ENCODE measurements at places on chromosomes 4 and X.
A peak's percentile ranks its signal among the peaks of the same experiment; 100 is the strongest.

DNA sequence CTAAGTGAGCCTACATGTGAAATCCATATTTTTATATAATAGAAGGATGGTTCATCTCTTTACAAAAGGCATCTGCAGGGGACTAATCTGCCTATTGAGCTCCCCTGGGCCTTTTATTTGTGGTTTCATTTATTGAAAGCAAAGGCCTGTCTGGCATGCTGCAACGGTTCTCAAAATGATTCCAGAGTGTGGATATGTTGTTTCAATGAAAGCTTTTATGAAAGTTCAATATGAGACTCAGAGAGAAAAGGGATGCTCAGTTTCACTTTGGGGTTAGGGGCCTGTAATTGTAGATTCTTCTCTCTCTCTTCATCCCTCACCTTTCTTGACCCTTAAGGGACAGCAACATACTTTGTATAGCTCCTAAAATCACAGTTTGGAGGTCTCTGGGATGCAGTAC is 204.2 kb upstream of the CASK start:
- DNase-seq = no peak

GRCh38 chrX:133072566-133072965 is 24.3 kb downstream of the USP26 start:
- DNase-seq = no peak

DNA sequence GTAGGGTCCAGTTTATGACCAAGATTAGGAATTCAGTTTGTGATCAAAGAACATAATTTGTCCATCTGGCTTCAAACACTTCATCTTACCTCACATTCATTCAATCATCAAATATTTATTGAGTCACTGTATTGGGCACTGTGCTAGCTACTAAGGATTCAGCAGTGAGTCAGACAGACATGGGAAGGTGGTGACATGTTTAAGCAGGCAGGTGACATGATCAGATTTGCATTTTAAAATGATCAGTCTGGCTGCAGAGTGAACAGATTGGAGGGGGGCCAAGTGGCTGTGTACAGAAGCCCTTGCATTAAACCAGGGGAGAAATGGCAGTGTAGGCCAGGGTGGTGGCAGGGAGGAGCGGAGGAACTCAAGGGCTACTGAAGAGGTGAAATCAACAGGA is 25.1 kb upstream of the APLN start:
- no peak for DNase-seq

- DNase-seq = no peak
Observed at GRCh38 chr4:88458104-88458740, 1.3 kb downstream of the HERC5 start.

GRCh38 chrX:13084611-13085010 is 40.2 kb upstream of the FAM9C start:
- no peak for DNase-seq

DNA sequence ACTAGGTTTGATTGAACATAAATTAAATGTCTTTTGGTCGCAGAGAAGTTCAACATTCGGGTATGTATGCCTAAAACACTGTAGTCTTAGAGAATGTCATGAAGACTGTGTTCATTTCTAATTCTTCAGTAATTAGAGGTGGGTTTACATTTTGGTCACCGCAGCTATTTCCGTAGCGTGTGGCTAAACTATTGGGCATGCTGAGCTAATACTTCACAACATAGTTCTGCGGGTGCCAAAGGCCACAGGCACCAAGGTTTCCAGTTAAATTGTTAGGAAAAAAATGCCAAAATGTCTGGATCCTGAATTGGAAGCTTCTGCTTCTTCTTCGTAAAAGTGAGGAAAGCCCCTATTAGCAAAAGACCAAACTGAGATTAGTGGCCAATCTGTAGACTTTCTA is 25.1 kb downstream of the SMIM31 start:
- DNase-seq = no peak

GRCh38 chr4:104163820-104164219 is 330.9 kb downstream of the CXXC4 start:
- no peak for DNase-seq

GRCh38 chr4:76772498-76773106 is 125.3 kb downstream of the SOWAHB start:
- DNase-seq = peak; percentile 41

DNA sequence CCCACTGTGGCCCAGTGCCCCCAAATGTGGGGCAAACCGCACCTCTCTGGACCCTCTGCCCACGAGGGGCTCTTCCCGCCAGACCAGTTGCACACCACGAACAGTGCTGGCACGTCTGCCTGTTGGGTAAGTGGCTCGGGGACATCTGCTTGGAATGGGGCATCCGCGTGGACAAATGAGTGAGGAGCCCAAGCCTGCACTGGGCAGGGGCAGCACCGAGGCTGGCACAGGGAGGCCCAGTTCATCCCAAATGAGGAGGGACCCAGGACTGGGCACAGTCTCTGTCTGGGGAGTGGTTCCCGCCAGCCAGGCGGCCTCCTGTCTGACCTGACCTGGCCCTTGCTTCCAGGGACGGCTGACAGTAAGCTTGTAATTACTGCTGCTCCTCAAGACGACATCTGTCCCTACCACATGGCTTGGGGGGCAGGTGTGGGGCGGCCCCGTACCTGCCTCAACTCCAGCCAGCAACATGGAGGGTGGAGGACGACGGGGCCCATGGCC is 3.2 kb downstream of the SPON2 start:
- DNase-seq = no peak

GRCh38 chrX:97399400-97399799 is 515.7 kb downstream of the RPA4 start:
- no peak for DNase-seq

All from GM23338 (cell line).